ENCODE measurements at places on chromosomes 13 and 19.

DNA sequence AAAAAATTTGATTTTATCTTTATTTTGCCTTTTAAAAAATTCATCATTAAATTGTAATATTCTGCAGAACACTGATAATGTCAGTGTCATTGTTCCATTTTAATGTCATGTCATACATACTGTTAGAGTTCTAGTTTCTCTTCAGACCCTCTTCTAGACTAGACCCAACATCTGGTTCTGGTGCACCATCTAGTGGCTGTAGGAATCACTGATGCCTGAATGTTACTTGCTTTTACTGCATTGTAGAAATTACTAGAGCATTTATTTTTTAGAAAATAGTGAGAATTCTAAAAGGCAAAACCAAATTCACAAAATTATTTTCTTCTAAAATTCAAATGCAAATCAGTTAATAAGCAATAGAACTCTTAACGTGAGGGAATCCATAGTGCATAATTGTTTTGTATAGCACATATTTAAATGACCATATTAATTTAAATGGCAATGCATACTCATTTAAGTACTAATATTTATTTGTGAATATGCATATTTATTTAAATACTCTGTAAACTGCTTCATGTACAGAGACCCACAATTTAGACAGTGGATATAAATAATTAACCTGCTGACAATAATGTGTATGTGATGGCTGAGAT lies 425.7 kb downstream of the KLF12 start:
- DNase-seq, result peak; percentile 71

DNA sequence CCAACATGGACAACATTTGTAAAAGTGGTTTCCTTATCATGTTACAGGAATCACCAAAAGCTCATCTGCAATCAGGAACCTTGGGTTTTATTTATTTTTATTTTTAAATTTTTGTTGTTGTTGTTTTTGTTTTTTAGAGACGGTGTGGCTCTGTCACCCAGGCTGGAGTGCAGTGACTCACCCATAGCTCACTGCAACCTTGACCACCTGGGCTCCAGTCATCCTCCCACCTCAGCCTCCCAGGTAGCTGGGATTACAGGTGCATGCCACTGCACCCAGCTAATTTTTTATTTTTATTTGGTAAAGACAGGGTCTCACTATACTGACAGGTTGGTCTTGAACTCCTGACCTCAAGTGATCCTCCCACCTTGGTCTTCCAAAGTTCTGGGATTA lies 13.6 kb upstream of the SERP2 start:
- DNase-seq, result no peak

GRCh38 chr13:44825953-44826352 lies 163.3 kb downstream of the NUFIP1 start:
- no peak for DNase-seq

DNA sequence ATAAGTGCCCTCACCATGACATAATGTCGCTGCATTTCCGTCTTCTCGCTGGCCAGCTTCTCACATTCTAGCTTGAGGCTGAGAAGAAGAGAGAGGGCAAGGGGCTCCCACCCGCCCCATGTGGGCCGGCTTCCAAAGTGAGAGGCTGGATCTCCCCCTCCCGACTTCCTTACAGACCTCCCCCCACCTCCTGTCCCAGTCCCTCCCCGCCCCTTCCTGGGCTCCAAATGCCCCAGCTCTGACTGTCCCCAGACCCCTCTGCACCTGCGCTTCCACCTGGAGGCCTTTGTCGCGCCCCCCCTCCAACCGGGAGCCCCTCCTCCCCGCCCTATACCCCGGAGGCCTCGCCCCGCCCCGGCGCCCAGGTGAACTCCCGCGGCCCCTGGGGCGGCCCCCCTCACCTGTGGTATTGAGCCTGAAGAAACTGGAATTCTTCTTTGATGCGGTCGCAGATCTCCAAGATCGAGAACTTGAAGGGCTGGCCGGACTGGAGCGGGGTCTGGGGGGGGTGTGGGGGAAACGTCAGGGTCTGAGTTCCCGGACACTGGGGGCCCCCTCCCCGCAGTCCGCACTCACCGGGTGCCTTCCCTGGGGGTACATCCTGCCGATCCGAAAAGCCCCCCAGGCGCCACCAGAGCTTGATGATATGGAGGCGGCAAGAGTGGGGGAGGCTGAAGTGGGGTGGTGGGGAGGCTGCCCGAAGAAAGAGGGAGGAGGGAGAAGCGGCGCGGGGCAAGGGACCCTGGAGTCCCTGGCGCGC lies 595 bp downstream of the TLE2 start:
- DNase-seq, result no peak

DNA sequence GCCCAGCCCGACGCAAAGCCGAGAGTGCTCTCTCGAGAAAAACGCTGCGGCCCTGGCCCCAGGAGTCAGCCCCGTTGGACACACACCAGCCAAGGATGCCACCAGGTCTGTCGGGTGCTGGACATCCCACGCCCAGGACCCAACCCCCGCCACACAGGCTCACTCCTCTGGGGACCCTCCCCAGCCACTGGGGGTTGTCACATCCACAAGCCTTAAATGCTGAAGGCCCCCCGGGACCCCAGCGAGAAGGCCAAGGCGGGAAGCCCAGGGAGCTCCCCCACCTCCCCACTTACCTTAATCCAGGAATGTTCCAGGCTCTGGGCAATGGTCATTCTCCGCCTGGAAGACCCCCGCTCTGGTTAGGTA lies 11.2 kb downstream of the DAPK3 start:
- no peak for DNase-seq

DNA sequence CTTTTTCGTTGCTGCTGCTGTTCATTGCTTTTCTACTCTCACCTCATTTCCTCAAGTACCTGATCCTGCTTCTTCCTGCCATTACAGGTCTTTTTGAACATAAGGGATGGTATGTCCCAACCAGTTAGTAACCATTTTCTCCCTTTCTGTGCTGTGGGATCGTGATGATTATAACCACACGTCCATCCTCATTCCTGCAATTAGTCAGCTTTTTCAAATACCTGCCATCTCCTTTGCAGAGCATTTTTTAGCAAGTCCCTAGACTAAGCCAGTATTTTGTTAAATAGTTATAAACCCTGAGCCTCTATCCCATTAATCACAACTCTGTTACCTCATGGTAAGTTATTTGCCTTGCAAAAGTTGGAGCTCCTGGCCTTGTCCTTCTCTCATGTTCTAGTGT lies 109.2 kb downstream of the FNDC3A start:
- DNase-seq, result no peak

DNA sequence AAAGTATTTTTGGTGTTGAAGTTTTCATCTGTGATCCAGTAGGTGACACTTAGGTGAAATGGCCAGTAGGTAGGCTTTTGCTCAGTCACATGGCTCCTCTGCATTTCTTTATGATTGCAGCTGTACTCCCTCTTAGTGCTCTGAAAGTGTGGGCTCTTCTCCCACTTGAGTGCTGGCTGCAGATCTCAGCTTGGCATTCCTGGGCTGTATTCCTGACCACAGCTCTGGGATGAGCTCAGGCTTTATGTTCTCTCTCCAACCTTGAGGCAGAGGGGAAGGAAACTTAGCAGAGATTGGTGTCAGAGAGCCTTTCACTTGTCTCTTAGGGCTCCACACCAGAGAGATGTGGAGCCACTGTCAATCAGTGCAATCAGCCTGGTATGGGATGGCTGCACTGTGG lies 254.3 kb downstream of the NDFIP2 start:
- DNase-seq, result peak; percentile 50

GRCh38 chr19:1222394-1222793 lies 15.4 kb downstream of the CBARP start:
- DNase-seq, result no peak

DNA sequence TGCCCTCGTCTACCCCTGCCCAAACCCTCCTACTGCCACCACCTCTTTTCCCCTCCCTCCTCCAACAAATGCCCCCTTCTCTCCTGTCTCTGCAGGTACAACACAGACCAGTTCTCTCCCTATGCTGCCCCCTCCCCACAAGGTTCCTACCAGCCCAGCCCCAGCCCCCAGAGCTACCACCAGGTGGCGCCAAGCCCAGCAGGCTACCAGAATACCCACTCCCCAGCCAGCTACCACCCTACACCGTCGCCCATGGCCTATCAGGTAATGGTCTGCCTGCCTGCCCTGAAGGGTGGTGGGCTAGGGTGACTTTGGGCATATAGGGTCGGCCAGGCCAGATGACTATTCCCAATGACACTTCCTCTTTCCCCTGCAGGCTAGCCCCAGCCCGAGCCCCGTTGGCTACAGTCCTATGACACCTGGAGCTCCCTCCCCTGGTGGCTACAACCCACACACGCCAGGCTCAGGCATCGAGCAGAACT lies 6.5 kb upstream of the TIMM50 start:
- peak; percentile 36 for DNase-seq

DNA sequence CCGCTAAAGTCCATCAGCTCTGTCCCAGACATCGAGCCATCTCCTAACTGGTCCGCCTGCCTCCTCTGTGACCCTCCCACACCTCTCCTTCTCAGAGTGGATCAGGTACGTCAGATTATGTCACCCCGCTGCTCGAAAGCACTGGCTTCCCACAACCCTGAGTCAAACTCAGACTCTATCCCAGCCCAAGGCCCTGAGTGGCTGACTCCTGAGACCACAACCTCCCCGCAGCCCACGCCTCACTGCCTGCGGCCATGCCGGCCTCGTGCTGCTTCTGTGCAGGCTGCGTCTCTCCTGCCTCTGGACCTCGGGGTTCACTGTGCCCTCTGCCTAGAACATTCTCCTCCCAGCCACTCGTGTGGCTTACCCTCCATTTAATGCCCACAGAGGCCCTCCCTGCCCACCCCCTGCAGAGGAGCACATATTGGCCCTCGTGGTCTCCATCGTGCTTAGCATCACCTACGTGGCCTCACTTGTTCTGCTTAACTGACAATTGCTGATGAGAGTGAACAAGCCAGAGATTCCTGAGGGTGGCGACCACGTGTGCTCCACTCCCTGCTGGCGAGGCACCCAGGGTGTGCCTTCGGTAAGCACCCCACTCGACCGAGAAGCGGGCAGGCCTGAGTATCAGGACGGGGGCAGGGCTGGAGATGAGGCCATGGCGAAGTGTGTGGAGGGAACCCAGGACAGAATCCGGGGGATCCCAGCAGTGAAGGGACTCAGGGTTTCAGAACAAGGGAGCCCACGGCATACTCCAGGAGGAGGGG lies 13.5 kb upstream of the FKRP start:
- no peak for DNase-seq

DNA sequence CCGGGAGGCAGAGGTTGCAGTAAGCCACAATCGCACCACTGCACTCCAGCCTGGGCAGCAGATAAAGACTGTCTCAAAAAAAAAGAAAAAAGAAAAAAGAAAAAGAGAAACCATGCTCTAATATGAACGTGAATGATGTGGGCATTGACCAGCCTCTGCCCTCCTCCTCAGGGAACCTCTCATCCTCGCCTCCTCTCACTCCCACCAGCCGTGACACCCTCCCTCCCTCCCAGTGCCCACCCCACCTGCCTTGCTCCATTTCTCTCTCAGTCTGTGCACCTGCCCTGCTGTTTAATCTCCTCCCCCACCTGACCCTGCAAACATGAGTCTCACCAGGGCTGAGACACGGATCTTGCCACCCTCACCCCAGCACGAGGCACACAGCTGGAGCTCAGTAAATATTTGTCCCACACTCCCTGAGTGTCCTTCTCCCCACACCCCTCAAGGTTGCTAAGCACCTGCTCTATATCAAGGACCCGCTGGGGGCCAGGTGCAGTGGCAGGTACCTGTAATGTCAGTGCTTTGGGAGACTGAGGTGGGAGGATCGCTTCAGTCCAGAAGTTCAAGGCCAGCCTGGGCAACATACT lies 7.5 kb upstream of the BCAT2 start:
- DNase-seq, result no peak

GRCh38 chr13:113320226-113320875 lies 23.3 kb downstream of the LAMP1 start:
- peak; percentile 13 for DNase-seq

- DNase-seq, result peak; percentile 73
Measured at GRCh38 chr13:45280751-45281634, 60.0 kb downstream of the TPT1 start.

DNA sequence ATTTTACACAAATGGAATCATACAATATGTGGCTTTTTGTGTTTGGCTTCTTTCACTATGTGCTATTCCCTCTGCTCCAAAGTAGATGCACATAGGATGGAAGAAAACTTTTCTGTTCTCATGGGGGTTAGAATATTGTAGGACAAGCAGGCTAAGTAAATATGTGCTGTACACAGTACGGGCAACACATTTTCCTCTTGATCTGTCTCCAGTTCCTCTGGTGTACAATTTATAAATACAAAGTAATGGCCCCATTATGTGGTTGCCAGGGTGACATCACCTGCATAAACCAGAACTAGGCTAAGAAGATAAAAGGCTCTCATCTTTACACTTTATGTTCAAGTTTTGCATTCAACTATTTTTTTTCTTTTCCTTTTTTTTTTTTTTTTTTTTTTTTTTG lies 41.0 kb upstream of the SOX21 start:
- DNase-seq, result no peak

DNA sequence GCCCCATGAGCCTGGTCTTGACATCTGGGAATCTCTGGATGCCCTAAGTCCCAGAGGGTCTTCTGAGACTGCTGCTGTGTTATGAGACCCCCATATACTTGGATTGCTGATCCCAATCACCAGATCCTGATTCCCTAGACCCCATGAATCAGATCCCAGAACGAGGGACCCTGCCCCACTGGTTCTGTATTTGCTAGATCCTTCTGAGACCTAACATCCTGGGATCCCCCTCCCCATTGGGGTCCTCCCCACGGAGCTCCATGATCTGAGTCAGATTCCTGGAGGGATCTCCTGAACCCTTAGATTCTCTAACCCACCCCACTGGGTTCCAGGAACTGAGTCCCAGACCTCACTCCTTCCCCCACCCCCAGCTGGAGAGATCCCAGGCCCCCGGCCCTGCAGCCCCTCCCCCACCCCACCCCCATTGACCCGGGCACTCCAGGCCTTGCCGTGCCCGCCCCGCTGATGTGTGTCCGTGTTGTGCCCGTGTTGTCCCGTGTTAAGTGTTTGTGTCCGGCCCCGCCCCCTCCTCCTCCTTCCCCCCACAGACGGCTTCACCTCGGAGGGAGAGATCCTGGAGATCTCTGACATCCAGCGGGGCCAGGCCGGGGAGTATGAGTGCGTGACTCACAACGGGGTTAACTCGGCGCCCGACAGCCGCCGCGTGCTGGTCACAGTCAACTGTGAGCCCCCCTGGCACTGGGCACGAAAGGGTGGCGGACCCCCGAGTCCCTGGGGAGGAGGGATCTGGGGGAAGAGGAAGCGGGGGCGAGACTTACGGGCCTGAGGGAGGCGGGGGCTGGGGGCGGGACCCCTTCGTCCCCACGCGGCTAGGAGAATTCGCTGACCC lies 15.0 kb downstream of the IGLON5 start:
- no peak for DNase-seq

- DNase-seq, result peak; percentile 91
Measured at GRCh38 chr19:44753932-44754749, 5.6 kb downstream of the BCL3 start.

DNA sequence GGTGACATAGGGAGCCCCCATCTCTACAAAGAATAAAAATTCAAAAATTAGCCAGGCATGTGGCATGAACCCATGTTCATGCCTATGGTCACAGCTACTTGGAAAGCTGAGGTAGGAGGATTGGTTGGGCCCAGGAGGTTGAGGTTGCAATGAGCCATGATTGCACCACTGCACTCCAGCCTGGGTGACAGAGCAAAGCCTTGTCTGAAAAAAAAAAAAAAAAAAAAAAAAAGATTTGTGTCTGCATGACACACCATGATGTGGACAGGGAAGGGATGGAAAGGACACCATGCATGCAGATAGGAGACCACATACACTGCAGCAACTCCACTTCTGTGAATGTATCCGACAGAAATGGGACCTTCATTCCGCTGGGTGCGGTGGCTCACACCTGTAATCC lies 34.0 kb upstream of the HOMER3 start:
- DNase-seq, result peak; percentile 38
